ENCODE measurements at places on chromosomes 5 and 9.

GRCh38 chr9:28782630-28783029 is 1209.3 kb upstream of the C9orf72 start:
- DNase-seq, result no peak

GRCh38 chr5:135667673-135668072 is 88.9 kb upstream of the CXCL14 start:
- no peak for DNase-seq

- no peak for DNase-seq
These were observed 166.1 kb downstream of the BNC2 start for GRCh38 chr9:16704116-16705110.

DNA sequence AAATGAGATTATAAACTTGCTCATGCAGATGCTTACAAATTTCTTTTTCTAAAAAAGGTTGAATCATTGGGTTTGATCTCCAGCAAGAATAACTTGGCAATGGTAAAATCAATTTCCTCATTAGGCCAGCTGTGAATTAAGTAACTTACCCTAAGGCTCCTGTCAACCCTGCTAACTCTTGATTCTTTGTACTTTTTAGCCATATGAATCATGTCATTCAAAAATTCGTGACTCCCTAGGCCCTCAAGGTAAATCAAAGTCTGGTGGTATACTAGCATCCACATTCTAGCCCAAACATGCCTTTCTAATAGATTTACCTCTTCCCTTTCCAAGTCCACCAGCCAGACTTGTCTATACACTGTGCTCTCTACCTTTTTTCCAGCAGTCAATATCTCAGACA is 420.8 kb upstream of the BRINP1 start:
- no peak for DNase-seq

DNA sequence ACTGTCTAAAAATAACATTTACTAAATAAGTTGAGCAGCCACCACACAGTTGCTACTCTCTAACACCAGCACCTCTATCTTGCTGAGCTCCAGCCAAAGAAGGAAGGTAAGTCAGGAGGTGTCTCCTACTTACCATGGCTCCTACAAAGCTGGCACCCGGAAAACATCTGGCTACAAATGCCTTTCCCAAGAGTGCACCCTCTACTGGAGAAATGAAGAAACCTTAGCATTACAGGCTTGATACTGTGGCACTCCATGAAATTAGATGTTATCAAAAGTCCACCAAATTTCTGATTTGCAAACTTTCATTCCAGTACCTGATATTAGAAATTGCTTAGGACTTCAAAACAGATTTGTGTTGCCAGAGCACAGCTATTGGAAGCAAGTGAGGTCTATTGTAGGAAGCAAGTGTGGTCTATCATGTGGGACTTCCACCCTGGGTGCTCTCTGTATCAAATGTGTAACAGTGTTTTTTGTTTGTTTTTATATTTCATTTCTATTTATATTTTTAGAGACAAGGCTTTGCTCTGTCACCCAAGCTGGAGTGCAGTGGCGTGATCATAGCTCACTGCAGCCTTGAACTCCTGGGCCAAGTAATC is 25.7 kb upstream of the RFK start:
- DNase-seq, result no peak

DNA sequence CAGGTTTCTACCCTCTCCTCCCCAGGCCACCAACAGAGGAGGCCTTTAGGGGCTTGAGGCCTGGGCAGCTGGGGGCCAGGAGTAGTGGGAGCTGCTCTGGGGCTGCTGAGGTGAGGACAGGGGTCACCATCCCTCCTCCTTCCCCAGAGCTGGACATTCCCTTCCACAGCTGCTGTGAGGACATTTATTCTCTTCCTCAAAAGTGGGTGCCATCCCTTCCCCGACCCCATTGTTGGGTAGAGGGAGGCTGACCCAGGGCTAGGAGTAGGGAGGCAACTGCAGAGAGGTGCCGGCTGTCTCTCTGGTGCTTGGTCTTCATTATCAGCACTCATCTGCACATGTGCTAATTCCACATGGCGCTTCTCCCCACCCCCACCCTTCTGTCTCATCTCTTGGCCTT is 113.9 kb upstream of the FBXL7 start:
- DNase-seq, result no peak

DNA sequence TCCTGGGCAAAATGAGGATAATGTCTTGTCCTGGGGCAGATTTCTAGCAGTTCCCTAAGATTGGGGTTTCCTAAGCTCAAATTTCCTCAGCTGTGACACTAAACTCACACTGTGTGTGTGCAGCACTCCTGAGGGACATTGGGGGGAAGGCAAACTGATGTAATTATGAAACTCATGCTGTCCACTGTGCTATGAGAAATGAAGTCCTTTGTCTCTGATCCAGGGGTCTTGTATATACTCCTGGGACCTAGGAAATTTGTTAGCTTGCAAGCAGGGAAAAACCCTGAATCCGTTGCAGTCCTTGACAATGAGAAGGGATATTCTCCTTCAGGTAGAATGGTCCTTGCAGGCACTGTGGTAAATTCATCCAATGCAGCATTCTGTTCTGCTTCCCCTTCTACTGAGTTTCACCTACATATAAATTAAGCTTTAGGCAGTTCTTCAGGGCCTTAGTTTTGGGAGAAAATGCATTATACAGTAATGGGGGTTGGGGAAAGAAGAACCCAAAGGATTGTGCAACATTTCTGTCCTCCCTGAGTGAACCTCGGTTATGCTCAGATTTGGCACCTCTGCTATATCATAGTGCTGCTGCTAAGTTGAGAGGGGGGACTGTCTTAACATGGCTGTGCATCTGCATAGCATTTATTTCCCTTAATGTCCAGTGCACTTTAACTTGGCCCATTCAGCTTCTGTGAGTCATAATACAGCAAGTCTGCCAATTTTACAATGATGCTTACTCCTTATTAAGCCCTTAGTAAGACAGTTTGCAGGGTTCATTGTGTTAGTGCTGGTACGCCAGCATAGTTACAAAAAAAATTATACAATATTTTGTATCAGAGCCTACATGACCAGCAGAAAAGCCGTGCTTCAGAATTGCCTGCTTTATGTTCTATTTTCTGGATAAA is 80.2 kb downstream of the PJA2 start:
- no peak for DNase-seq

- no peak for DNase-seq
These were observed 34.7 kb upstream of the NMUR2 start for GRCh38 chr5:152439791-152440190.

DNA sequence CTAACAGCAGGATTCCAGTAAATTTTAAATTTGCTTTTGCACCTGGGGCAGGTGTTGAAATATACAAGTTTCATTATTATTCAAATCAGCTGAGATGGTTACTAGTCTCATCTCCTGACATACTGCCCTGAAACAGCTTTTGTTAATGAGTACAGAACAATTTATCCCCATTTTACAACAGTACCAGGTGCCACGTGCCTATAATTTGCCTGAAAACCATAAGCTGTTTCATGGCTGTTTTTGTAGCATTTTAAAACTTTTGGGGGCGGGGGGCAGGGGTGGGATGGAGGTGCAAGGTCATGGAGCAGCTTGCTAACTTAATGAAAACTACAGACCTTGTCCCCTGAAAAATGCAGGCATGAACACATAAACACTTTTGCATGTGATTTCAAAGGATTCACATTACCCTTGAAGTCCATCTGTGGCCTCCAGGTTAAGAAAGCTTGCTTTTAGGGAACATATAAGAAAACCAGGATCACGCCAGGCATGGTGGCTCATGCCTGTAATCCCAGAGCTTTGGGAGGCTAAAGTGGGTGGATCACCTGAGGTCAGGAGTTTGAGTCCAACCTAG is 42.1 kb downstream of the TIMD4 start:
- DNase-seq, result no peak

DNA sequence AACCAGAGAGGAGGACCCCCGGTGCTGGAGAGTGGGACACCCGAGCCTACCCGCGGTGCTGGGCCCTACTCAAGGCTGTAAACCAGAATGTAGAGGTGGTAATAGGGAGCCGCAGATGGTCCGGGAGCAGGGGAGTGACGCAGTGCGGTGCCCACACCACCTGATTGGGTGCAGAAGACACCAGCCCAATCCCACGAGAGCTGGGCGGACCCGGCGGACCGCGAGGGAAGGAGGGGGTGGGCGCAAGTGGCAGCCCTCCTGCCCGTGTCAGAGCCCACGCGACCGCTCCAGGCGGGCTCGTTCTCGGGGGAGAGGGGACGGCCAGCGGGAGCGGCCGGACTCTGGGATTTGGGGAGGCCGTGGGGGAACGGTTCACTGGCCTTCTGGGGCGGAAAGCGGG is 71.2 kb downstream of the C9orf50 start:
- no peak for DNase-seq

DNA sequence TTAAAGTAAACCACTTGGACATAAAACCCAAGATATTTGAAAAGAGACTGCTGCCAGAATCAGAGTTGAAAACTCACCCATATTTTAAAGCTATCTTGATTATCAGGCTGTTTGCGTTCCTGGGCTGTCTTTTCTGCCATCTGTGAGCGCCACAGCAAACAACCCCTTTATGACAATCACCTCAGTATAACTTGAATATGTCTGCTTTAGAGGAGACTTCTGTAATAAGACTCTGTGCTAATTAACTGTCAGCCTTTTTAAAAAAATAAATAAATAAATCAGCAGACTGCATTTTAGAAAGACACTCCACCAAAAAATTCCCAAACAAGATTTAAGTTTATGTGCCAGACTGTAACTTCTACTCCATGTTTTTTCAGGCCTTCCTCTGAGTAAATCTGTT is 375.7 kb upstream of the CCNH start:
- no peak for DNase-seq

- no peak for DNase-seq
These were observed 454.6 kb downstream of the RAB3C start for GRCh38 chr5:59037453-59037852.
